H7 (cell line): ENCODE measurements at places on chromosomes 7 and 10. TPM values are rescaled to one million over a fixed set of nuclear protein-coding genes. Genes with fewer than 3 reads are reported as not detected.

- DNase-seq, result no peak
These were observed 9.9 kb upstream of the OR9A4 start for GRCh38 chr7:141906285-141906684.

GRCh38 chr10:43906490-43906889 lies 257.8 kb upstream of the ZNF32 start:
- no peak for DNase-seq

DNA sequence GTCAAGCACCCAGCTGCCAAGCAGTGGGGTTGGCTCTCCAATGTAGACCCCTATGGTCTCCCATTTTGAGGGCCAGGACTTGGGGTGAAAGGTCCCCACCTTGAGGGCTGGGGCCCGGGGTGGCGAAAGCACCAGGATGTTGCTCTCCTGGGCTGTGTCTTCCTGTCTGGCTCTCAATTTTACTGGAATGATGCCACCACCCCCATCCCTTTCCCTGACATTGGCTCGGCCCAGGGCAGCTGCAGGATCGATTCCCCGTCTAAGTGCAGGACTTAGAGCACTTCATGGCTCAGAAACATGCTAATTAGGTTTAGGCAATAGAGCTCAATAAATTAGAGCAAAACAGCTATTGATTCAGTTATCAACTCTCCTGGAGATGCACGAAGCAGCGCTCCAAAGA lies 27.0 kb upstream of the HSPA12A start:
- no peak for DNase-seq

DNA sequence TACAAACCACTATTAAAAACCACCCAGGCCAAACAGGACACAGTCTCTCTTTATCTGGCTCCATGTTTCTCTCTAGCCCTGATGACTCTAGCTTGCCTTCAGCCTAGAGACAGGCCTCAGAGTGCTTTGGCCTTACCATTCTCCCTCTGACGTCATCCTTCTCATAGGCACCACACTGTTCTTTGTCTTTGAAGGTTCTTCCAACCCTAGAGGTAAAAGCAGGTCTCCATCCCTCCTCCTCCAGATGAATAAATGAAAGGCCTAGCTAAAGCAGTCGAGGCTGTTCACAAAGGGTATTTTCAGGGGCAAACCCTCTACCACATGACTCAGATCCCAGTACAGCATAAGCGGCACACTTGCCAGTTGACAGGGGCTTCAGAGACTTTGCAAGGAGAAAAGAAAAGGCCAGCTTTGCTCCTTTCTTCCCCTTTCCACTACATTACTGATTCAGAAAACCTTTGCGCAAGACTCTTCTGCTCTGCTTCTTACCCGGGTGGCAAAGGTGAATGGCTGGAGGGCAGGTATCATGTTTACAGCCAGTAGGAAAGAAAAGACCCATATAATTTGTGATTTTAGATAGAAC lies 14.8 kb downstream of the NFE2L3 start:
- no peak for DNase-seq

GRCh38 chr7:128385988-128386925 lies 23.5 kb downstream of the IMPDH1 start:
- no peak for DNase-seq

DNA sequence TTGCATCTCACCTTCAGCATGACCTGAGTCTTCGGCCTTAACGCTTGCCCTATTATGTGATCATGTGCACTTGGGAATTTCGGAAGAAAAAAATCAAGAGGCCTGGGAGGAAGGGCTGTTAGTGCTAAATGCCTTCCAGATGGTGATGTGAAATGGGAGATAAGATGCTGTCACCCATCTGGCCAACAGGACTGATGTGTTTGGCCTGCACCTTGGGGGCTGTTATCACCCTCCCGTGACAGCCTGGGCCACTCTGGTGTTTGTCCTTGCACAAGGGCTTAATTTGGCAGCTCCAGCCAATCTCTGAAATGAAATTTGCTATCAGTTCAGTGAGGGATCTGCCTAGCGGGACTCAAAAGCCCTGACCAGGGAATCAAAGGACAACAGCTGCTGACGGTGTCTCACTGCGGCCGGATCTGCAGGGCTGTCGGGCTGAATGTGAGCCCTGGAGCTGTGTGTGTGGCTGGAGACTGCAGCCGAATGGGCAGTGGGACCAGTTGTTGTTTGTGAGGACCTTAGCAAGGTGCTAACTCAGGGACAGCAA lies 131.4 kb upstream of the BTBD16 start:
- no peak for DNase-seq

GRCh38 chr7:127978421-127978820 lies 52.8 kb downstream of the LRRC4 start:
- DNase-seq, result no peak

DNA sequence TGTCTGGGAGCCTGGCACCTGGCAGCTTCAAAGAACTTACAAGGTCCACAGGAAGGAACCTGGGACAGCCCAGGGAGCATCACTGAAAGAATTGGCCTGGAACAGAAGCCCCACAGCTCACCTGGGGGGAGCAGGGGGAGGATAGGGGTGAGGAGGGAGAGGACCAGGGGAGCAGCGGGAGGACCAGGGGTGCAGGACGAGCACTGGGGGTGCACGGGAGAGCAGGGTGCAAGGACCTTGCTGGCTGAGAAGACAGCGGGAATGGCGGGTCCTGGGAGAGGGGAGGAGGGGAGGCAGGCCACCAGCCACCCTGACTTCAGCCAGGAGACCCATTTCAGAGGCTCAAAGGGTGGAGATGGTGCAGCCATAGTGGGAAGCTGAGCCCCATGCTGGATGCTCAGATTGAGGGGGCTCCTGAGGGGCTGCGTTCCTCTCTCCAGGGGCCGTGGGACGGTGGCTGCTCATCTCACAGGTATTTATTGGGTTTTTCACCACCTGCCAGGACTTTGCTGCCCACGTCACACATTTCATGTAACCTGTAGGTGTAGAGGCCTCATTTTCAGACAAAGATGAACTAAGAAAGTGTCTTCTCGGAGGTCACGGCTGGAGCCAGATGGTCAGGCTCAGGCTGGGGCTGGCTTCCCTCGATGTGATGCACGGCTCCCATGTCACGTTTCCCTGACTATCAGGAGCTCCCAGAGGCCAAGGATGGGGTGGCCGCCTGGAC lies 110.1 kb downstream of the WDR37 start:
- DNase-seq, result no peak

DNA sequence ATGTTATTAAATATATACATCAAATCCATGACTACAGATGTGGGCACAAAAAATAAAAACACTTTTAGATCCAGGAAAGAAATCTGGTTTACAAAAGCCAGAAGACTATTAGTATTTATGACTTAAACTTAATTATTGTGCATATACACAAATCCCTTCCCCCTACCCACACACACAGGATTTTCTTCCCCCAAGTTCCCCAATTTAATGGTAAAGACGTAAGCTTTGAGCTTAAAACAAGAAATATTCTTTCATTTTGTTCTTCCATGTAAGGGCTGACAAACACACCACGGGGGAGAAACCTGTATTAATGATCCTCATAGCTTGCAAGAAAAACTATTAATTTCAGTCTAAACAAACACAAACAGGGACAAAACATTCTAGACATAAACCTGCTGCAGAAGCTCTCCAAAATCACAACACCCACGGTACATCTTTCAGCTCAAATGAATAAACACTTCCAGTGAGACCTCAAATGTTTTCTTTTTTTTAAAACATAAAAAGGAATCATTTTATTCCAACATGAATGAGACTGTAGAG lies 28.5 kb downstream of the OSBPL3 start:
- DNase-seq, result no peak

GRCh38 chr7:130207642-130208041 lies at the start of gene SSMEM1:
Gene SSMEM1, plus strand, starts transcription at chr7:130207860. Its CDS starts 51 bp downstream, at chr7:130207911.
- DNase-seq, result no peak

DNA sequence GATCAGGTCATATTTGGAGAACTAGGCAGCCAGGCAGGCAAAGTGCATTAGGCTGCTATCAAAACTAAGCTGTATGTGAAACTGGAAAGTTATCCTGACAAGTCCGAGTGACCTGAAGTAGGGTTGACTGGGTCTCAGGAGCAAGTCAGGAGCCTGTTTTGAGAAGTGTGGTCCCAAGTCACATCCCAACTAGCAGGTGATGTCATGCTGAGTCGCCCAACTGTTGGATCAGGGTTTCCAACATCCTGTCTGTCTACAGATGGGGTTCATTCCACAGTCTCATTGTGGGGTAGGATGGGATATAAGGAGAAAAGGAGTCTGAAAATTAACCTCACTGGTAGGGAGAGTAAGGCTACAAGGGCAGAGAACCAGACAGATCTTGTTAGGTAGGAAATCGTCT lies 27.0 kb downstream of the SLC26A4 start:
- DNase-seq, result no peak

GRCh38 chr10:50929670-50930069 lies 44.2 kb upstream of the A1CF start:
- DNase-seq, result no peak

DNA sequence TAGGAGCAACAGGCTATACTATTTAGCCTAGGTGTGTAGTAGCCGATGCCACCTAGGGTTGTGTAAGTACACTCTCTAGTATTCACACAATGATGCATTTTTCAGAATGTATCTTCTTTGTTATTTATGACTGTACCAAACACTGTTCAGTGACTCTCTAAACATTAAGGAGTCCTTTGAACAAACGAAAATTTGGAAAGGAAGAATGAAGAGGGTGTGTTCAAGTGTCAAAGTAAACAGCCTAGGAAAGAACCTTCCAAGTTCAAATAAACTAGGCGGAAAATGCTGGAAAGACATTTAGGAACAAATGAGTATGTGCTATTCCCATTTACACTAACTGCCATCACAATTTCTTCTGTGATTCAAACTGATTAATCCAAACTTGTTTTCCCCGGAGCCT lies 142.4 kb downstream of the CHCHD3 start:
- DNase-seq, result no peak

GRCh38 chr7:84412161-84412969 lies 217.8 kb upstream of the SEMA3A start:
- no peak for DNase-seq

DNA sequence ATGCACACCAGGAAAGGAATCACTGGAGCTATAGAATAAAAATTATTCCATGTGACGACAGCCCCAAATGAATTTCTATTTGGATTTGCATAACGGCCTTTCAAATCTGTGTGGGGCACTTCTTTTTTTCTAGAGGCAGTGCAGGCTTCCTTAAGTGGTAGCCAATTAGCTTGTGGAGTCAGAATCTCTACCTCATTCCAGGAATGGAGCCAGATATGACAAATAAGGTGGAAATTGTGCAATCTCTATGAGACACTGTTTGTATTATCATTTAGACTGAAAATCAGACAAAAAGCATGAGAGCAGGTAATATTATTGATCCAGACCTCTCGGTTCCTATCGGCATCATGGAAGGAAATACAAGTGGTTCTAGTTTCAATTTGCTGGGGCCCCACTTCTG lies 78.7 kb downstream of the BEND7 start:
- no peak for DNase-seq

CPVL gene
- 32.9 and 46.1 TPM in 2 replicates for total RNA-seq

HOGA1 gene
- 0.37 TPM in 1 of 2 replicates, not detected in the other for total RNA-seq

TMEM176B gene
- total RNA-seq, result 0.37 and 0.80 TPM in 2 replicates

ZNF467 gene
- total RNA-seq, result 0.04 and 0.55 TPM in 2 replicates

H2BK1 gene
- 0.74 TPM in 1 of 2 replicates, not detected in the other for total RNA-seq

CDNF gene
- total RNA-seq, result 0.28 and 2.8 TPM in 2 replicates

LRRN3 gene
- total RNA-seq, result 0.15 and 0.31 TPM in 2 replicates

GFRA1 gene
- total RNA-seq, result 1.6 and 1.7 TPM in 2 replicates

SLC29A4 gene
- total RNA-seq, result 15.7 and 16.5 TPM in 2 replicates
